ENCODE measurements at places on chromosomes 12 and 14.

GRCh38 chr12:88998421-88998820, 353.9 kb downstream of the DUSP6 start:
- DNase-seq, result no peak

GRCh38 chr14:68611599-68611998, 181.3 kb downstream of the ZFP36L1 start:
- DNase-seq, result no peak

DNA sequence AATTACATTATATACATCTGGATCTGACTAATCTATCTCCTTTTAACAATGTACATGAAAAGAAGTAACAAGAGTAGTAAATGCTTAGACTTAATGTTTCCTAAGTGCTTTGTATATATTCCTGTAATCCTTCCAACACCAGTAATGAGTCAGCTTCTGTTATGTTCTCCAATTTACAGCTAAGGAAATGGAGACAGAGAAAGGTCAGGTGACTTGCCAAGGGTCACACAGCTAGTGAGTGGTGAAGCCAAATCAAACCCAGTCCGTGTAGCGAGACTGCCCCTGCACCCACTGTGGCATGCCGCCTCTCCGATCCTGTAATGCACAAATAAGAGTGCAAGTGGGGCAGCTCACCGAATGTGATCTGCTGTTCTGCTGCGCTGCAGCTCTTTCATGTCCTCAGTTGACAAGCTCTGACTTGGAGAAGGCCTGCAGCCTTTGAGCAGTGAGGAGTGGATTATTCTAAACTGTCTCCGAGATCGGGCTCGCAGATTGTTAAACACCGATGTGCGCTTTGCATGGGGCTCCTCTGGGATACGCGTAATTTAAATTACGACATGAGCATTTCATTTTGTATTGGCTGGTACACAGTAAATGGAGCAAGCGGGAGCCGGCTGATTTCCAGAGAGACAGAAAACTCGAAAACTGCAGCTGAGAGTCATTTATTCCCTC, 65.1 kb upstream of the KTN1 start:
- DNase-seq, result peak; percentile 88

- no peak for DNase-seq
Measured at GRCh38 chr12:3630621-3631271, 122.2 kb downstream of the CRACR2A start.

DNA sequence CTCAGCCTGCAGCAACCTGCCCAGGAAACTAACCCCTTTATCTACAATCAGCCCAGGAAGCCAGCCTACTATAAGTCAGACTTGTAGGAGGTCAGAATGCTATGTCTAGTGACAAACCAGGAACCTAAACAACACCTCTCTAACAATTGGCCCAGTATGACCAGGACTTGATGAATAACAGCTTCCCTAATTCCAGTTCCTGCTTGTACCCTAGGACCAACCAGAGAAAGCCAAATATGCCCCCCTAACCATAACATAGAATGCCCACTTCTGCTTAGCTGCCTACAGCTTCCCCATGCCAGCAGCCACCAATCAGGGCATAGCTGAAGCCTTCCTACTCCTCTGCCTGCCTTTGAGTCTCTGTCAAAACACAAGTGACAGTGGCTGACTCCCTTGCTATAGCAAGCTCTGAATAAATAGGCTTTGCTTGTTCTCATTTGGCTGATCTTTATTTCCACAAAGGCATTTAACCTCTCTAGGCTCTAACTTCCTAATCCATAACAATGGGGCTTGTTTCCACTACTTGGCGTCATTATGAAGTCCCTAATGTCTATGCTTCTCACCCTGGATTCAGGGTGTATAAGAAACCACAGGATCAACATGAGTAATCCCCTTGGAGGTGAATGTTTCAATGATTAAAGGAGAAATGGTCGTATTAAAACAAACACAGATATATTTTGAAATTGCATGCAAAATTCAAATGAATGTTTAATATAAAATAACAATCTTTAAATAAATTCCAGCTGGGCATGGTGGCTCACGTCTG, 220.2 kb downstream of the ANO6 start:
- DNase-seq, result no peak

- DNase-seq, result no peak
Measured at GRCh38 chr12:113845900-113846674, 120.0 kb downstream of the RBM19 start.

- DNase-seq, result no peak
Measured at GRCh38 chr14:87756661-87757060, 236.3 kb downstream of the GALC start.

GRCh38 chr12:42886160-42886559, 296.6 kb upstream of the PRICKLE1 start:
- DNase-seq, result no peak

GRCh38 chr12:88729196-88729595, 148.9 kb upstream of the KITLG start:
- no peak for DNase-seq

Measured in A673 (cell line).